ENCODE measurements at places on chromosomes 13 and 19.
A peak's percentile ranks its signal among the peaks of the same experiment; 100 is the strongest.

GRCh38 chr19:30249911-30250310 is 122.3 kb upstream of the ZNF536 start:
- no peak for DNase-seq

DNA sequence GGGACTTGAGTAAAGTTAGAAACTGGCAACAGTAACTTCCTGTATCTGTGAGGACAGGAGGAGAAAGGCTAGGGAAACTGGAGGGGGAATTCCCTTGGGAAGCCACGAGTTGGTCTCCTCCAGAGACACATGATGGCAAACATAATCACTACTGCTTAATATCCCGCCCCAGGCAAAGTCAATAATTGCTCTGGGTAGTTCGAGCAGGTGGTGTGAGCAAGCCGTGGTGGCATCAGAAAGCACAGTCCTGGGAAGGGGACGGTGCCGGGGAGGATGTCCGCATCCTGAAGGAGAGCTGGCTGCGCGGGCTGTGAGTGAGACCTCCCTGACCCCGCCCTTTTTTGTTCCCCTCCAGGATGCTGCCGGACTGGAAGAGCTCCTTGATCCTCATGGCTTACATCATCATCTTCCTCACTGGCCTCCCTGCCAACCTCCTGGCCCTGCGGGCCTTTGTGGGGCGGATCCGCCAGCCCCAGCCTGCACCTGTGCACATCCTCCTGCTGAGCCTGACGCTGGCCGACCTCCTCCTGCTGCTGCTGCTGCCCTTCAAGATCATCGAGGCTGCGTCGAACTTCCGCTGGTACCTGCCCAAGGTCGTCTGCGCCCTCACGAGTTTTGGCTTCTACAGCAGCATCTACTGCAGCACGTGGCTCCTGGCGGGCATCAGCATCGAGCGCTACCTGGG is 1.4 kb downstream of the FFAR2 start:
- DNase-seq = no peak

DNA sequence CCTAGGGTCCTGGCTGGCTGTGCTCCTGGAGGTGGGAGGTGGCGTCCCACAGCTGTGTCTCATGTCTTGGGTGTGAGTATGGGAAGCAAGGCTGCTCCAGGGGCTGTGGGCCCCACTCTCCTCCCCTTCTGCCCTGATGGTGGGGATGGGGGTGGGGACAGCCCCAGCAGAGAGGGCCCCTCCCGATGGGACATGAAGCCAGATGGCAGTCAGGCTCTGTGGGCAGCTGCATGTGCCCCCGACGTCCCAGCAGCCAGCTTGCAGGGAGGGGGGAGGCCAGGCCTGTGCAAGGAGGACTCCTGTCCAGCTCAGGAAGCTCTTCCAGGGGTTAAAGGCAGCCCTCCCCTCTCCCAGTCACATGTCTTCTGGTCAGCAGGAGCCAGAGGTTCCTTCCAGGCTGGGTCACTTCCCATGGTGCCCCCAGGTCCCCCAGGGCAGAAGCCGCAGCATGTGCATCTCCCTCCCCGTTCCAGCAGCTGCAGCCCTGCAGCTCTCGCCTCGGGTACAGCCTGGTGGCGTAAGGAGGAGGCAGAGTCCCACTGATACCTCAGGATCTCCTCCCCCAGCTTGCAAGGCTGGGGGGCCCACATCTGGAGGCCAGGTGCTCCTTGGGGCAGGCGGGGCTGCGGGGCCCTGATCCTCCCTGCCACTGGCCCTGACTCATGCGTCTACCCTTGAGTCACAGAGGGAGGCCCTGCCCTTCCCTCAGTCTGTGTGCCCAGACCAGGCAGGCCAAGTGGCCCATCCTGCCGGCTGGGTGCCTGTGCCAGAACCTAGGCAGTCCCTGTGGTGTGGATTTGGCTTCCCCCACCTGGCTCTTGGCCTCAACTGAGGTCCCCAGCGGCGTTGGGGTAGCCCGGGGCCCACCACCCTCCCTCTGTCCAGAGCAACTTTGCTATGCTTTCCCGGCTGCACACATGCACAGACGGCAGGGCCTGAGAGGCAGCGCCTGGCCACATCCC is 13.0 kb downstream of the YIPF2 start:
- no peak for DNase-seq

DNA sequence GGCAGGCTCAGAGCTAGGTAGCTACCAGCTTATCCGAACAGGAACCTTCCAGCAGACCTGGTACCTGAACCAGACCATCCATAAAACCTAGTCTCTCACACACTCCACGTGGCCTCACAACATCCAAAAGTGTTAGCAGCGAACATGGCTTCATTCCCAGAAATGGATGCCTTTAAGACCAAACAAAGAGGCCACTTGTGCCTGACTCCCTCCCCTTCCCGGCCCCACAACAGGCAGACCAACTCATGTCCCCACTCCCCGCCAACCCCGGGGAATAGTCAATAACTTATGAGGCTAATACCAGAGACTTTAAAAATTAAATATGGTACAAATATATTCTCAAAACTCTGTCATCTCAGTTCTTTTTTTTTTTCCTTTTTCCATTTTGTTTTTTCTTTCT is 46.2 kb downstream of the ZNF557 start:
- no peak for DNase-seq

DNA sequence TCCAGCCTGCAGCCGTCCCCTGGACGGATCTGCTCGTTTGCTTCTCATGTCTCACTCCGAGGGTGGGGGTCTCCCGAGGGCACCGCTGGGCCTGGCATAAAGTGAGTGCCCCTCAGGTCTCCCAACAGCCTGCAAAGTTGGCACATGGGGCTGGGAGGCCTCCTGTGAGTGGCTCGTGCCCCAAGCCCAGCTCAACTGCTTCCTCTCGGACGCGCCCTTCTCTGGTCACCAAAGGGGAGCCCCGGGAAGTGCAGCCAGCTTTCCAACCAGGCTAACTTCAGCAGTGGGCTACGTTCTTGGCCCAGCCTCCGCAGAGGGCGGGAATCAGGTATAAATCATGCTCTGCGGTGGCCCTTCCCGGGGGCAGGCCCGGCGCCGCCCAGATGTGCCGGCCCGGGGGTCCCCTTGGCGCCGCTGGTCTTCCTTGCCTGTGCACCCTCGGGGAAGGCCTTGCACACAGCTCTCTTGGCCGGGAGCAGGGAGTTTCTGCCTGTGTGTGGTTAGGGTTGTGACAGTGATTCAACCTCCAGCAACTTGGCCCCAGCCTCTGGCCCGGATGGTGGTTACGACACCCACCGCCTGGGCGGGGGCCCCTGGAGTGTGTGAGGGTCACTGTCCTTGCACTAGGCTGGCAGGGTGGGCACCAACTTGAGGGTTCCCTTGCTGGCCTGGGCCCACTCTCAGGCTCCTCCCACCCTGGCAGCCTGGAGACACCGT is 20.7 kb downstream of the CEBPG start:
- DNase-seq = peak; percentile 48
